IPS DF 19.7 (cell line): ENCODE measurements at places on chromosomes 1 and 21.

DNA sequence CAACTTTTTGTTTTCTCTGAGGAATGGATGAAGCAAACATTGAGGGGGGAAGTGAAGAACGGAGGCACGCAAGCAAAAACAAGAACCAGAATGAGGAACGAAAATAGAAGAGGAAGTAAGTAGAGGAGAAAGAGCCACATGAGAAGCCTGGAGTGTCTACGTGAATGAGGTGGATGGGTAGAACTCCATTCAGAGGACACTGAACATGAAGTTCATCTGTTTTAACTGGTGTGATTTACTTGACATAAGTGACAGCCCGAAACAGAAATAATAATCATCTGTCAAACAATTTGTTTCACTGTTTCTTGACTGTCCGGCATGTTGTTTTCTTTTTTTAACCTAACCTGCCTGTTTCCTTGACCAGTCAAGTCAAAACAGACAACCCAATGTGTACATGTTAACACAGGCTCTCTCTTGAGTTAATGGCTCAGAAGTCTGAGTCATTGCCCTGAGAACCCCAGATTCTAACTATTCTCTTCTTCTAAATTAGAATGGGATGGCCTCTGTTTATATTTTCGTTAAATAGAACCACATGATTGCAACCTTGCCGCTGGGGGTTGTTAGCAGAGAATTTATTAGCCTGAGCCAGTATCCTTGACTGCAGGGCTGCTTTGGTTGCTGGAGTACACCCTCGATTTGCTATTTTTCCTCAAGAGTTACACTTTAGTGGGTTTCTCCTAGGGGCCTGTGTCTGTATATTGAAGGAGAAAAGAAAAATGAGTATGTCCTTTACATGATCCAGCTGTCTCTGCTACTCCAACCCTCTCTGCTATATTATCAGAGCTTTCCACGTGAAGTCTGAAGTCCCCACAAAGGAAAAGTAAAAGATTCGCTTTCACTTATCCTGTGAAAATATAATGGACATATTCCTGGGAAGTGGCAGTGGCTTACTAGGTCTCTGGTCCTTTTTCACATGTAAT lies 151.7 kb downstream of the ZC3H11B start:
- no peak for DNase-seq

DNA sequence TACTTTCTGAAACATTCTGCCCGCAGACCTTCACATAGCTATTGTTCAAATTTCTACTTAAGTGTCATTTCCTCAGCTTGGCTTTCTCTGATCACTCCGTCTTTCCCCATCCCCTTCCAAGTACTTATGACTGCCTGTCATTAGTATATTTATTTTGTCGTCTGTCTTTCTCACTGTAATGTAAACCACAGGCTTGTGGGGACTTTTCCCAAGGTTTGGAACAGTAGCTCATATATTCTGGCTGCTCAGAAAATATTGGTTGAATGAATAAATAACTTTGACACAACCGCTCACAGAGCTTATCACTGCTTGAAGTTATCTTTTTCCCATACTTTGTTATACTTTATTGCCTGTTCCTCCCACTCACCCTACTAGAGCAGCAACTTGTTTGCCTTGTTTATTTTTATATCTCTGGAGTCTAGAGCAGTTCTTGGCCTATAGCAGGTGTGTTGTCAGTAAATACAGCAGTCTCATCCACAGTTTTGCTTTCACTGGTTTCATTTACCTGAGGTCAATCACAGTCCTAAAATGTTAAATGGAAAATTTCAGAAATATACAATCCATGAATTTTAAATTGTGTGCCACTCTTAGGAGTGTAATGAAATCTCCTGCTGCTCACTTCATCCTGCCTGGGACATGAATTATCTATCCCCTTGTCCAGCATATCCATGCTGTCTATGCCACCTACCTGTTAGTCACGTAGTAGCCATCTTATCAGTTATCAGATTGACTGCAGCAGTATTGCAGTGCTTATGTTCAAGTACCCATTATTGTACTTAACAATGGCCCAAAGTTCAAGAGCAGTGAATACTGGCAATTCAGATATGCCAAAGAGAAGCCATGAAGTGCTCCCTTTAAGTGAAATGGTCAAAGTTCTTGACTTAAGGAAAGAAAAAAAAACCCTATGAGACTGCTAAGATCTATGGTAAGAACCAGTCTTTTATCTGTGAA lies 2.4 kb upstream of the CNIH4 start:
- DNase-seq: no peak

- DNase-seq: no peak
Observed at GRCh38 chr1:235776396-235776795, 90.3 kb downstream of the LYST start.

DNA sequence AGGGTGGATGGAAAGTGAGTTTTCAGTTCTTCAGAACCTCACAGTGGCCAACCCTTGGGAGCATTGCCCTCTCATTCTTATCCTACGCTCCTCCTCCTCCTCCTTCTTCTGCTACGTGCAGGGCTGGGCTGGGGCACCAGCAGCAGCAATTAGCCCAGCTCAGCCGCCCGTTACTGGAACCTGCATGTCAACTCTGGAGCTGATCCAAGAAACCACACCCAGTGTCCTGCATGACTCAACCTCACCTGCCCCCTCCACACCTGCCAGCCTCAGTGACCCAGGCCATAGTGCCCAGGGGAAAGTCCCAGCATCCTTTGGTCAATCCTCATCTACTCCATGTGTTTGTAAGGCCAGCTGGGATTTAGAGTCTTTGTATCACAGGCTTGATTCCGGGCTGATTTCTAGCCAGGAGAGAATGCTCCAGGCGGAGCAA lies 12.6 kb downstream of the ELF3 start:
- no peak for DNase-seq

DNA sequence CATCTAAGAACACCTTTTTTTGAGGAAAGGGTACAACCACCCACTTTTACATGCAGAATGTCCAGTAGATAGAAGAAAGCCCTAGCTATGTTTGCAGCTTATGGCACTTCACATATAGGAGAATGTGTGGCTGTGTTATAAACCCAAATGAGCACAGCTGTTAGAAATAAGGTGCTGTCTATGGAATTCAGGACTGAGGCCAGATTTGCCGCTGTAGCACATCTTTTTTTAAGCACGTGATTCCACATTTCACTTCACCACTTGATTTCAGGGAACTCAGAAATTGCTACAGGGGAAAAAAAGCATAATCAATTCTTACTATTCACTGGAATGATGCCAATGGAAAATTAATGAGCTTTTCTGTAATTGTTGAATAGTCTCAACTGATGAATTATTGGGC lies 147.2 kb upstream of the ADAMTS5 start:
- DNase-seq: no peak

- DNase-seq: no peak
Observed at GRCh38 chr1:68917456-68917855, 420.6 kb upstream of the DEPDC1 start.

- no peak for DNase-seq
Observed at GRCh38 chr1:101526813-101527212, 290.0 kb downstream of the S1PR1 start.

DNA sequence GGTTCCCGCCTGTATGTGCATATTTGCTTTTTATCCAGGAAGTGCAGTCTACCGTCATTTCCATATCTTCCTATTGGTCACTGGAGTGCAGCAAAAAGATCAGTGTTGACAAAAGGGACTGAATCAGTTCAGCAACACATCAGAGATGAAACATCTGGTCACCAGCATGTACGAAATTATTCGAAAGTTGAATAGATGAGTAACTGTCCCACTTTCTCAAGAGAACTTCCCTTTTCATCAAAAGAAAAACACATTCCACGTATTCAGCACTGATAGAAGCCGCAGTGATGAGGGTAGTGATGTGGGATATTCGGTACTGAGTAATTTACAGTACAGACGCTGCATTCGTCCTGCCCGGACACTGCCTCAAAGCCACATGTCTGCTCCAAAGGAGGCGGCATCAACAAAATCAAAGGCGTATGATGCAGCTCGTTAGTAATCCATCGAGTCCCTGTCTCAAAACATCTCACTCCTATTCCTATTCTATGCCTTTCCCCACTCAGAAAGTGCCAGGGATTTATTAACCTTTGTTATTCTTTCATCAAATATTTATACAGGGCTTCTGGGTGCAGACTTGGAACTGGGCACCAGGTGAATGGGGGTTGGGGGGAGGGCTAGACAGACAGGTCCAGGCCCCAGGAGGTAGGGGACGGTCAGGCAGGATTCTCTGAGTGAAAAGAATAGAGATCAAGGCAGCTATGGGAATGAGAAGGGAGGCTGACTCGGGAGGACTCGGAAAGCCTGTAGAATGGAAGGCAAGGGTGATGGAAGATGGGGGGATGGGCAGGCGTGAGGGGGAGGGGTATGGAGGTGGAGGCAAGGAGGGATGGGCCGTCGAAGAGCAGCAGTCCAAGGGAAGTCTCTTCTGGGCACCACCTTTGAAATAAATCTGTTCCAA lies 79.5 kb upstream of the SLC45A1 start:
- DNase-seq: no peak

- DNase-seq: no peak
Observed at GRCh38 chr1:155126556-155127104, 1.0 kb upstream of the EFNA1 start.

DNA sequence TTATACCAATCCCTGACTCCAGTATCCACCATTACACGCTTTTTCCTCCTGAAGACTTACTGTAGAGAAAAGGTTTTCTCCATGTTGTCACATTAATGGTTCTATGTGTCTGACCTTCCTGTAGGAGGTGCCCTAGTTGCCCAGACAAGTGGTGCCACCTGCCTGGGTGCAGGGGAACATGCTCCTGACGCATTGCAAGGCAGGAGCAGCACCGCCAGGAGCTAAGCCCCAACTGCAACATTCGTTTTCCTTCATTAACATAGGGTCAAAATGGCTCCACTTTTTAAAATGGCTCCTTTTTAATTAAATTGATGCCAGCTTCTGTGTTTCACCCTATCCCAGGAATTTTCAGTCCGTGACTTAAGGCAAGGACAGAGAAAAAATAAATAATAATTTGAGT lies 220.1 kb upstream of the SAMSN1 start:
- DNase-seq: peak; percentile 15

GRCh38 chr1:159889821-159890252 lies 10.1 kb downstream of the CFAP45 start:
- no peak for DNase-seq

DNA sequence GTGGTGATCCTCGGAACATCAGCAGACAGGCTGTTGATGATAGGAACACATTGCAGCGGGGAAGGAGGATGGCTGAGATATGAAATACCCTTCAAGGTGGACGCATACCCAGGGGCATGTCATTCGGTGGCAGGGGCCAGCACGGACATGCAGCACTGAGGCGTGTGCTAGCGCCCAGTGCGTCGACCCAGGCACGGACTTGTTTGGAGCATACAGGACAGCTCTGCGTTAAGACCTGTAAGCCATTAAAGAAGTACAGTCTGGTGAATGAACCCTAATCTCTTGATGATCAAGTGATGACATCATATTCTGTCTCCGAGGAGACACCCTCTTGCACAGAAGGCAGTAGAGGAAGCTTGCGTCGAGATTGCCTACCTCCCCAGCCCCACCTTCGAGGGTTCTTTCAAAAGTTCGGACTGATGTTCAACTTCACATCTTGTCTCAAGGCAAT lies 63.6 kb upstream of the KIF26B start:
- no peak for DNase-seq

DNA sequence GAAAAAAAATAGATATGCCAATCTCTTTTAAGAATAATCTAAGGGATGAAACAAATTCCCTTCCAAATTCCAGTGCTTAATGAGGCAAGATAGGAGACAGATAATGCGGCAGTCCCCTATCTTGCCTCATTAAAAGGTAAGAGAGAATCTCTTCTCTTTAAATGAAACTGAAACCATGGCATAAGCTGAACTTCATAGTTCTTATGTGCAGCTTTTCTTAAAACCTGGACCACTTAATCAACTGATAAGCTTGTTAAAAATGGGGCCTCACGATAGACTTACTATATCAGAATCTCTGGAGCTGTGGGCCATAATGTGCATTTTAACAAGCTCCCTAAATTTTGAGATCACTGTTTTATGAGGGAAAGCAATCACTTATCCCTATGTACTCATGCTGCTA lies 79.2 kb downstream of the NIBAN1 start:
- no peak for DNase-seq
